Suprapubic skin (tissue), 4 donors: ENCODE measurements at places on chromosomes 5 and 9. TPM values are rescaled to one million over a fixed set of nuclear protein-coding genes. Genes with fewer than 3 reads are reported as not detected.
A peak's percentile ranks its signal among the peaks of the same experiment; 100 is the strongest.

SLC28A3 gene
- total RNA-seq = 40.1 TPM

DIRAS2 gene
- total RNA-seq = 0.64 TPM

- no peaks in the 10 kb centered on the region for H3K36me3 ChIP-seq
- no peak for DNase-seq
- H3K27ac ChIP-seq = no peak overlapping the region
- no peaks in the 10 kb centered on the region for H3K27me3 ChIP-seq
These were observed 621 bp downstream of the PCDHA13 start for GRCh38 chr5:140882591-140882899.

DNA sequence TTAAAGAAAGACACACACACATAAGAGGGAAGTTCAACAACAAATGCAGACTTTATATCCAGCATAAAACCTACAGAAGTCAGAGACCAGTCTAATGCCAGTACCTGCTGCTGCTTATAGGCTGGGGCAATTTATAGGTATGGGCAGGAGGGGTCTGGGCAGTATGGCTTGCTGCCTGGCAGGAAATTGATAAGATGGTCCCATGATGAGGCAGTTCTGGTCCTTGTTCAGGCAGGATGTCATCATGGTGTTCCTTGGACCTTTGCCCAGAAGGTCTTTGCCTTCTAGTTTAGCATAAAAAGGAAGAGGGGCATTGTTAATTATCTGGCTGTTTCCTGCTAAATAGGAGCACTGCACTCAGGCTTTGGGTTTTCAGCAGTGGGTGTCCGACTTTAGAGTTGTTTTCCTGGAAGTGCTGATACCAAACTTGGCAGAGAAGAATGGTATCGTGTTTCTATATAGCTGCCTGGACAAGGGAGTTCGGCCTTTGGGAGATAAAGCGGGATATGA lies 10.4 kb upstream of the PDCD1LG2 start:
- no peaks in the 10 kb centered on the region for H3K27me3 ChIP-seq
- H3K27ac ChIP-seq = peak overlapping the region; percentile 66
- no peak overlapping the region for H3K4me3 ChIP-seq
- H3K36me3 ChIP-seq = no peaks in the 10 kb centered on the region
- H3K4me1 ChIP-seq = peaks cover 14% of the 10 kb centered on the region

- no peak overlapping the region for H3K4me3 ChIP-seq
- no peak overlapping the region for H3K27ac ChIP-seq
- H3K4me1 ChIP-seq = peaks cover 4% of the 10 kb centered on the region
These were observed 201.5 kb downstream of the FRMD3 start for GRCh38 chr9:83336706-83337105.

SHISAL2B gene
- not detected for total RNA-seq

ZDHHC11B gene
- 9.3 TPM for total RNA-seq

PCDHB16 gene
- total RNA-seq = 3.4 TPM

CENPK gene
- total RNA-seq = 1.2 TPM

ANKRD34B gene
- total RNA-seq = not detected

- no peaks in the 10 kb centered on the region for H3K4me1 ChIP-seq
- peak; percentile 88 for DNase-seq
- no peak overlapping the region for H3K4me3 ChIP-seq
- H3K27ac ChIP-seq = no peak overlapping the region
These were observed 154.8 kb upstream of the LHFPL2 start for GRCh38 chr5:78803353-78803752.

GRCh38 chr5:18544421-18544820 lies 910.2 kb downstream of the TAF11L14 start:
- no peak overlapping the region for H3K4me3 ChIP-seq
- no peaks in the 10 kb centered on the region for H3K4me1 ChIP-seq
- H3K27me3 ChIP-seq = no peaks in the 10 kb centered on the region
- no peak overlapping the region for H3K27ac ChIP-seq
- H3K36me3 ChIP-seq = no peaks in the 10 kb centered on the region

- no peaks in the 10 kb centered on the region for H3K36me3 ChIP-seq
- no peak overlapping the region for H3K4me3 ChIP-seq
- no peaks in the 10 kb centered on the region for H3K27me3 ChIP-seq
- peaks cover 12% of the 10 kb centered on the region for H3K4me1 ChIP-seq
- peak overlapping the region; percentile 34 for H3K27ac ChIP-seq
These were observed 10.2 kb upstream of the NKD2 start for GRCh38 chr5:998246-999031.

DNA sequence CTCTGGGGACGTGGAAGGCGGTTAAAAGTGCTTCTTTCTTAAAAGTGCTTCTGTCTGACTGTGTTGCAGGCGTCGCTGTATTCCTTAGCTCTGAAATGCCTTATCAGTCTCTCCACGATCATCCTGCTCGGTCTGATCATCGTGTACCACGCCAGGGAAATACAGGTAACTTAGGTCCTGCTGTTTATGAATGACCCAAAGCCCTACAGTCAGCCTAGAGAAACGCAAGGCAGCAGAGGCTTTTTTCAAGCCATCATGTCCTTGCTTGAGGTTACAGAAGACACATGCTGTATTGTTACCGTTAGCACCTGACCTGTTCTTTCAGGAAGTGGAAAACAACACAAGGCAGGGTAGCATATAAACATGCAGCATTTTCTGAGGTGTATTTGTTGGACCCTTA lies 2.0 kb downstream of the KCNN2 start:
- peaks cover 47% of the 10 kb centered on the region for H3K27me3 ChIP-seq
- no peaks in the 10 kb centered on the region for H3K36me3 ChIP-seq
- H3K4me3 ChIP-seq = peak overlapping the region; percentile 47
- H3K27ac ChIP-seq = no peak overlapping the region
- peaks cover 37% of the 10 kb centered on the region for H3K4me1 ChIP-seq
- DNase-seq = no peak

SLC6A18 gene
- total RNA-seq = not detected

DNA sequence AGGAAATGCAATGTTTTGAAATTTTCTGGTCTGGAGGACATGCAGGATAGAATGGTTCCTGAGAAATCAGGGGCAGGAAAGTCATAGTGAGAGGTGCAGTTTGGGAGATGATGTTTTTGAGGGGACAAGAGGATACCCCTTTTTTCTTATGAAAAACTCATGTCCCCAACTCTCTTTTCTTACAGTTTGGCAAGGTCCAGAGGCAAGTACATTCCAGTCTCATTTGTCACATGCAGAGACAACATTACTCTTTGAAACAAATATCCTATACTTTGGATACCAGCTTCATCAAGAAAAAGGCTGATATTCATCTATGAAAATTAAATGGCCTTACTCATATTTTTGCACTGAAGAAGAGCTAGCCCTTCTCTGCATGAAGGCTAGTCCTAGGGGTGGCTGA lies 48.2 kb downstream of the EQTN start:
- no peak for DNase-seq
- H3K4me1 ChIP-seq = no peaks in the 10 kb centered on the region
- no peak overlapping the region for H3K4me3 ChIP-seq
- H3K27ac ChIP-seq = no peak overlapping the region
- no peaks in the 10 kb centered on the region for H3K36me3 ChIP-seq

GRCh38 chr9:33820231-33820745 lies 3.3 kb downstream of the UBE2R2 start:
- H3K27ac ChIP-seq = peak overlapping the region; percentile 100
- no peak for DNase-seq
- H3K36me3 ChIP-seq = no peaks in the 10 kb centered on the region

DNA sequence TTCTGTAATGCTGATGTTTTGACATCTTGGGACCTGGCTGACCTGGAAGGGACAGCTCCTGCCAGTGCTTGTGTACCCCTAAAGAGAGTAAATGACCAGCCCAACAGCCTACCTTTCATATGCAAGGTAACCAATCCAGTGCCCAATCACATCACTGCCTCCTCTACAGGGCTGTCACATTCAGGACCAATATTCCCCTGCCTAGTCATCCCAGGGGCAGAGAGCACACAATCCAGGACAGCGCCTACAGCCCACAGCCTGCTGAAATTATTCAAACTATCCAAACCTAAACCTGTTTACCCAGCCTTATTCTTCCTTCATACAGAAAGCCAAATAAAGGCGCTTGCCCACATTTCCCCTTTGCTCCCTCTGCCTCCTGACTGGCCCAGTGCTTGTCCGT lies 284.1 kb downstream of the CTNND2 start:
- H3K27me3 ChIP-seq = peaks cover 5% of the 10 kb centered on the region
- H3K36me3 ChIP-seq = no peaks in the 10 kb centered on the region
- no peak overlapping the region for H3K27ac ChIP-seq
- H3K4me1 ChIP-seq = no peaks in the 10 kb centered on the region
- DNase-seq = no peak

GRCh38 chr5:6567835-6568234 lies 65.0 kb downstream of the NSUN2 start:
- H3K36me3 ChIP-seq = no peaks in the 10 kb centered on the region
- DNase-seq = no peak
- H3K27ac ChIP-seq = no peak overlapping the region
- H3K4me1 ChIP-seq = no peaks in the 10 kb centered on the region
- H3K27me3 ChIP-seq = peaks cover 17% of the 10 kb centered on the region

DNA sequence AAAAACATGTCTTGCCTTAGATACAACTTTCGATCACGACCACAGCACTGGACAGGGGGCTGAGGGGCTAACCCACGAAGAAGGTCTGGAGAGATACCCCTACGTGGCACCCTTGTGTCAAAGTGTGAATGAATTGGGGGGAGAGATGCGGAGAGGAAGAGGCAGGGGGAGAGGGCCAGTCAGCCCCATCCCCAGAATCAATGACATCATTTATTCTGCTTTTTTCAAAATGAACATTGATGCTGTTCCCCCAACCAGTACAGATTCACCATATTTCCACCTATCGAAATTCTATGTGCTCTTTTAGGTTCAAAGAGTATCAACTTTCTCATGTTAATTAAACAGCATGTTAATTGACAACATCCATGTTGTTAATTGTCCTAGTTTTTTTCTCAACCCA lies 32.4 kb downstream of the DAP start:
- no peak for DNase-seq
- H3K27ac ChIP-seq = no peak overlapping the region
- H3K36me3 ChIP-seq = no peaks in the 10 kb centered on the region
- H3K4me3 ChIP-seq = no peak overlapping the region

HNRNPAB gene
- total RNA-seq = 98.4 TPM

- no peak overlapping the region for H3K4me3 ChIP-seq
- DNase-seq = no peak
- H3K36me3 ChIP-seq = no peaks in the 10 kb centered on the region
- no peaks in the 10 kb centered on the region for H3K27me3 ChIP-seq
- no peaks in the 10 kb centered on the region for H3K4me1 ChIP-seq
These were observed 12.5 kb downstream of the GDF9 start for GRCh38 chr5:132853790-132854189.

DNA sequence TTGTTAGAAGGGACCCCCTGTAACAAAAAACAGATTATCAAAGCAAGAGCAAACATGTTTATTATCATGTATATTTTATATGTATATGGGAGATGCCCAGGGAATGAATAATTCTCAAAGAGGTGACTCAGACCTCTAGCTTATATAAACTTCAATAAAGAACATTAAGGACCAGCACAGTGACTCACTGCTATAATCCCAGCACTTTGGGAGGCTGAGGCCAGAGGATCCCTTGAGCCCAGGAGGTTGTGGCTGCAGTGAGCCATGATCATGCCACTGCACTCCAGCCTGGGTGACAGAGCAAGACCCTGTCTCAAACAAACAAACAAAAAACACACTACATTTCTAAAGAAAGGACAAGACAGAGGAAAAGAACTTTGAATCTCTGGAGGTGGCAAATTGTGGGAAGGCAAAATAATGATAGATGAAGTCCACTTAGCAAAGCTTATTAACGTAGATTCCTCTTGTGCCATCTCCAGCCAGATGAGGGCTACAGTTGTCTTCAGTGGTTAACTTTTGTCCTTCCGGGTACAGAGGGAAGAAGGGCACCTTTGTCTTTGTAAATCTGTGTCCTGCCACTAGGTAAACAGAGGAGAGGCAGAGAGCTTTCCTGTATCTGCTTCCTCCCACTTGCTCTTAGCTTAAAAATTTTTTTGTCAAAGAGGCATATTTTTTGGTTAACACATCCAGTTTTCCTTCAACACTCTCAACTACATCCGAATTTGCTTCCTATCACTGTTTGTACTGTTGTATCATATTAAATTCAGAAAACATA lies 7.5 kb upstream of the RFK start:
- no peaks in the 10 kb centered on the region for H3K27me3 ChIP-seq
- no peak overlapping the region for H3K4me3 ChIP-seq
- no peak overlapping the region for H3K27ac ChIP-seq

DNA sequence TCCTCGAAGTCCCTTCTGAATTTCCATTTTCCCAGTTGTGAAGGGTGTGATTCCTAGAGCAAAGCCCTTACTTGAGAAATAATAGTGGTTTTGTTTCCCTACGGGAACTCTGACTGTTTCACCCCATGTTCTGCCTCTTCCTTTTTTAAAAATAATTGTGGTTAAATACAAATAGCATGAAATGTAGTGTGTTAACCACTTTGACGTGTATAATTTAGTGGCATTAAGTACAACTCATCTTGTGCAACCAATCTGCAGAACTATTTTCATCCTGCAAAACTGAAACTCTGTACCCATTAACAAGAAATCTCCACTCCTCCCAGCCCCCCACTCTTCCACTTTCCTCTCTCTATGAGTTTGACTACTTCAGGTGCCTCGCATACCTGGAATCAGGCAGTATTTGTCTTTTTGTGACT lies 35.6 kb upstream of the HAND1 start:
- H3K27me3 ChIP-seq = peaks cover 37% of the 10 kb centered on the region
- H3K4me3 ChIP-seq = no peak overlapping the region
- no peaks in the 10 kb centered on the region for H3K4me1 ChIP-seq
- no peak overlapping the region for H3K27ac ChIP-seq
- H3K36me3 ChIP-seq = no peaks in the 10 kb centered on the region

PCDHA1 gene
- not detected for total RNA-seq

DNA sequence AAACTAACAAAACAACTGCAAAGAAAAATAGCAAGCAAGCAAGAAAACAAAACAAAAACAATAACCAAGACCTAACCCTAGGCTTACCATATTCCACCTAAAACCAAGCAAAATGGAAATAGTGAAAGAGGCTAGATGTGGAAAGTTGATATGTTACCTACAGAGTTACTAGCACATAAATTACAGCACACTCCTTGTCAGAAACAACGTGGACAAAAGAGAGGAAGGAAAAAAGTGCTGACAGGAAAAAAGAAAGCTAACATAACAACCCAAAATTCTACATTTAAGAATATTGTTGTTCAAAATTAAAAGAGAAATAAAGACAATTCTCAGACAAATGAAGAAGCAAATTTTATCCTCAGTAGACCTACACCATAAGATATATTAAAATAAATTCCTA lies 812.8 kb upstream of the NUDT12 start:
- H3K27ac ChIP-seq = no peak overlapping the region
- H3K27me3 ChIP-seq = no peaks in the 10 kb centered on the region
- no peak for DNase-seq
- no peak overlapping the region for H3K4me3 ChIP-seq
- H3K36me3 ChIP-seq = no peaks in the 10 kb centered on the region

GRCh38 chr5:13930541-13931171 lies 13.8 kb downstream of the DNAH5 start:
- no peaks in the 10 kb centered on the region for H3K4me1 ChIP-seq
- H3K27me3 ChIP-seq = no peaks in the 10 kb centered on the region
- no peak overlapping the region for H3K27ac ChIP-seq

GRCh38 chr5:74762599-74762998 lies 4.3 kb downstream of the GFM2 start:
- peaks cover 19% of the 10 kb centered on the region for H3K4me1 ChIP-seq
- no peak overlapping the region for H3K4me3 ChIP-seq
- no peak overlapping the region for H3K27ac ChIP-seq
- no peak for DNase-seq
- H3K27me3 ChIP-seq = no peaks in the 10 kb centered on the region

C9orf153 gene
- total RNA-seq = not detected

- H3K27me3 ChIP-seq = no peaks in the 10 kb centered on the region
- no peak for DNase-seq
- H3K36me3 ChIP-seq = no peaks in the 10 kb centered on the region
- no peaks in the 10 kb centered on the region for H3K4me1 ChIP-seq
These were observed 53.7 kb downstream of the SPATA31C2 start for GRCh38 chr9:88084357-88085183.
